ENCODE measurements at places on chromosomes 11 and 22. TPM values are rescaled to one million over a fixed set of nuclear protein-coding genes. Genes with fewer than 3 reads are reported as not detected.

DNA sequence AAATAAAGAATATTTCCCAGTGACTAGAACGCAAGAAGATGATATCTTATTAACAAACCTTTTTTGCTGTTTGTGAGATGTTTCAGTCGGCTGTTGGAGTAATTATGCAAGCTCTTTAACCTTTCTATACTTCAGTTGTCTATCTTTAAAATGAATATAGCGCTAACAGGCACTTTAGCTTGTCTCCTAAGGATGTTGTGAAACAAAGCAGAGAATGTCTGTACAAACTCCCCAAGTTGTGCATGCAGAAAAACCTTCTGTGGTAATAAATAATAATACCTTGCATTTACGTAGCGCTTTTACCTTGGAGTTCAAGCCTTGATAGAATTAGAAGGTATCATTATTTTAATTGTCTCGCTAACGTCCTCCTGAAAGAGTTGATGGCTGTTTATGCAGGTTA lies 1.9 kb upstream of the KDM2A start:
- peak overlapping the region; percentile 91 for H3K27ac ChIP-seq
- H3K27me3 ChIP-seq, result no peaks in the 10 kb centered on the region
- DNase-seq, result no peak
- peak overlapping the region; percentile 73 for H3K4me3 ChIP-seq
- H3K36me3 ChIP-seq, result peaks cover 19% of the 10 kb centered on the region

DNA sequence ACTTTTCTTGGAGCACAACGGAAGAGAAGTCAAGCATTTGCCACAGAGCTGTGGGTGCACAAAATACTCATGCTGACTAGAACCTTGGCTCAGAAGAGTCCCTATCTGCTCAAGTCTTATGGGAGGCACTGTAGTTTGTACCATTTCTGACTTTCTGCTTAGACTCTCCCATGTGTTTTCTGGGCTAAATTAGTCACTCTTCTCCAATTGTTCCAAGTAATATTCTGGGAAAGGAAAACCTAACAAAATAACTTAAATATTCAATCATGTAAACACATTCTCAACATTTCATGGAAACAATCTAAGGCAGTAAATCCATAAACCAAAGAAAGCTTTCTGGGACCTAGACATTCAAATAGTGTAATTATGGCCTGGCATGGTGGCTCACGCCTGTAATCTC lies 220.7 kb downstream of the SWAP70 start:
- no peak overlapping the region for H3K4me3 ChIP-seq
- no peaks in the 10 kb centered on the region for H3K27me3 ChIP-seq
- DNase-seq, result no peak
- no peak overlapping the region for H3K27ac ChIP-seq
- H3K36me3 ChIP-seq, result no peaks in the 10 kb centered on the region

- H3K27me3 ChIP-seq, result peaks cover 63% of the 10 kb centered on the region
- H3K27ac ChIP-seq, result no peak overlapping the region
- H3K36me3 ChIP-seq, result peaks cover 2% of the 10 kb centered on the region
- peaks cover 20% of the 10 kb centered on the region for H3K4me1 ChIP-seq
- DNase-seq, result no peak
Observed at GRCh38 chr11:43943931-43944751, 1.7 kb downstream of the C11orf96 start.

GRCh38 chr11:40023724-40024123 lies 1435.7 kb downstream of the LRRC4C start:
- H3K27ac ChIP-seq, result no peak overlapping the region
- no peaks in the 10 kb centered on the region for H3K4me1 ChIP-seq
- H3K4me3 ChIP-seq, result no peak overlapping the region
- H3K36me3 ChIP-seq, result no peaks in the 10 kb centered on the region

DNA sequence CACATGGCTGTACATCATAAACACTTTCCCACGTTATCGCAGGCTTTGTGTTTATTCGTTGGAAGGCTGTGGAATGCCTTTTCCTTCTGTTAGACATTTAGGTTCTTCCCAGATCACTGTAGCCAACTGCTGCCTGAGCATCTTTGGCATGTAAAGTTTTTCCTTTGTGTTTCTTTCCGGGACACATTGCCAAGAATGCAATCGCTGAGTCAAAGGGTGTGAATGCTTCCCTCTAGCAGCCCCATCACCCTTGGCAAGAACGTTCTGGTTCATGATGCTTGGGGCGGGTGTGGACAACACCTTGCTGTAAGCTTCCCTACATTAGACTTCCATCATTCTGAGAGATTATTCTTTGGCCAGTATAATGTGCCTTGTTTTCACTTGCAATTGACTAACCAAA lies 136.2 kb downstream of the OSBP2 start:
- no peak for DNase-seq
- no peaks in the 10 kb centered on the region for H3K36me3 ChIP-seq
- no peak overlapping the region for H3K27ac ChIP-seq
- H3K4me1 ChIP-seq, result no peaks in the 10 kb centered on the region
- peaks cover 5% of the 10 kb centered on the region for H3K27me3 ChIP-seq

DNA sequence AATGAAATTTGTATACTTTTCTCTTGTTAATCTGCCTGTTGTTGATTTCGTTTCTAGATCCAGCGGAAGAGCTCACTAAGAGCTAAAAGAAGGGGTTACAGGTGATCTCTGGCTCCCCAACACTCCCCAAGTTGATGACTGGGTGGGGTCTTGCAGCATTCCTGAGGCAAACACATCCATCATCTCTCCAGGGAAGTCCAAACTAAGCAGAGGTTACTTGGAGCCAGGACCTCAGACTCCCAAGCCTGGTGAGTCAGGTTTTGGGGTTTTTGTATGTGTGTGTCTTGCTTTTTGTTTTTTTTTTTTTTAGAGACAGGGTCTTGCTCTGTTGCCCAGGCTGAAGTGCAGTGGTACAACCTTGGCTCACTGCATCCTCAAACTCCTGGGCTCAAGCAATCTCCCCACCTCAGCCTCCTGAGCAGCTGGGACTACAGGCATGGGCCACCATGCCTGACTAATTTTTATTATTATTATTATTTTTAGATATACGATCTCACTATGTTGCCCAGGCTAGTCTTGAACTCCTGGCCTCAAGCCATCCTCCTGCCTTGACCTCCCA lies 11.5 kb upstream of the RPS3 start:
- H3K36me3 ChIP-seq, result no peaks in the 10 kb centered on the region
- H3K27ac ChIP-seq, result no peak overlapping the region
- H3K4me3 ChIP-seq, result no peak overlapping the region
- no peak for DNase-seq
- peaks cover 19% of the 10 kb centered on the region for H3K4me1 ChIP-seq
- H3K27me3 ChIP-seq, result peaks cover 10% of the 10 kb centered on the region

Gene ANO5
- total RNA-seq, result 0.12 TPM

DNA sequence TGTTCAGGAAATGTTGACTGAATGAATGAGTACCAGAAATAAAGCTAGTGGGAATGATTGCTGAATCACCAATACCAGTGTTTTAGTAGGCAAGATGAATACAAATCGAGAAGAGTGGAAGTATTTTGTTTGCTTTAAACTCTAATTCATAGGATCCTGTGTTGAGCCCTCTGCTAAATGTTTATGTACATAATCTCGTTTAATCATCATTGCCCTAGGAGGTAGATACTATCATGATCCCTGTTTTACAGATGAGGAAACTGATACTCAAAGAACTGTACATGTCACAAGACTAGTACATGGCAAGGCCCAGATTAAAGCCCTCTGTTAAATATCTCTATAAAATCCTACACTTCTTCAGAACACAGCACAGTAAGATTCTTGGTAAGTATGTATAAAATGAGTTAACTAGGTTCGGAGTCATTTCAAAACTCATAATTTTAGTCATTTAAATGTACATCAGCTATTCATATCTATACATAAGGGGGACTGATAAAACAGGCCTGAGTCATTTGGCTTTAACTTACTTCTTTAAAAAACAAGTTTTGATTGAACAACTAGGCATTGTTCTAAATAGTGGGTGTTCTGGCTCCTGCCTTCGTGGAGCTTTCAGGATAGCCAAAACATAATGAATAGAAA lies 97.1 kb downstream of the EXT2 start:
- peaks cover 40% of the 10 kb centered on the region for H3K36me3 ChIP-seq
- H3K4me1 ChIP-seq, result peaks cover 14% of the 10 kb centered on the region
- H3K27ac ChIP-seq, result no peak overlapping the region
- H3K27me3 ChIP-seq, result no peaks in the 10 kb centered on the region
- no peak overlapping the region for H3K4me3 ChIP-seq

- H3K27me3 ChIP-seq, result peaks cover 1% of the 10 kb centered on the region
- H3K4me1 ChIP-seq, result peaks cover 12% of the 10 kb centered on the region
Observed at GRCh38 chr11:124943254-124943616, 7.4 kb upstream of the HEPACAM start.

- H3K36me3 ChIP-seq, result no peaks in the 10 kb centered on the region
- no peaks in the 10 kb centered on the region for H3K4me1 ChIP-seq
- DNase-seq, result no peak
- H3K4me3 ChIP-seq, result no peak overlapping the region
- H3K27me3 ChIP-seq, result no peaks in the 10 kb centered on the region
- no peak overlapping the region for H3K27ac ChIP-seq
Observed at GRCh38 chr11:26805001-26805400, 83.1 kb upstream of the SLC5A12 start.

Measured in activated CD4-positive, alpha-beta T cell treated with anti-CD3 and anti-CD28 coated beads, Interleukin-2, amount 10 ng/mL, durations not matched to agents 7 days and 5 days (primary cell).